Ascending aorta (tissue), 2 donors: ENCODE measurements at places on chromosomes 1 and 21. TPM values are rescaled to one million over a fixed set of nuclear protein-coding genes. Genes with fewer than 3 reads are reported as not detected.

GRCh38 chr1:235122348-235122747 is 6.3 kb downstream of the TOMM20 start:
- H3K4me3 ChIP-seq, result no peak overlapping the region
- no peak for DNase-seq
- H3K4me1 ChIP-seq, result no peaks in the 10 kb centered on the region
- H3K27ac ChIP-seq, result no peak overlapping the region

GRCh38 chr21:41927727-41928409 is 25.9 kb downstream of the C2CD2 start:
- H3K4me1 ChIP-seq, result peaks cover 12% of the 10 kb centered on the region
- no peak for DNase-seq
- H3K27me3 ChIP-seq, result no peaks in the 10 kb centered on the region
- peak overlapping the region; percentile 97 for H3K27ac ChIP-seq
- no peaks in the 10 kb centered on the region for H3K36me3 ChIP-seq
- no peak overlapping the region for H3K4me3 ChIP-seq

GRCh38 chr1:46303872-46304326 is 401 bp downstream of the UQCRH start:
- peak overlapping the region; percentile 99 for H3K27ac ChIP-seq
- peaks cover 15% of the 10 kb centered on the region for H3K4me1 ChIP-seq
- no peaks in the 10 kb centered on the region for H3K36me3 ChIP-seq
- no peak for DNase-seq

GRCh38 chr1:49104575-49104974 is 327.9 kb upstream of the BEND5 start:
- H3K36me3 ChIP-seq, result no peaks in the 10 kb centered on the region
- no peak overlapping the region for H3K27ac ChIP-seq
- no peak overlapping the region for H3K4me3 ChIP-seq
- no peak for DNase-seq
- no peaks in the 10 kb centered on the region for H3K27me3 ChIP-seq

Gene SLC44A5
- total RNA-seq, result not detected

DNA sequence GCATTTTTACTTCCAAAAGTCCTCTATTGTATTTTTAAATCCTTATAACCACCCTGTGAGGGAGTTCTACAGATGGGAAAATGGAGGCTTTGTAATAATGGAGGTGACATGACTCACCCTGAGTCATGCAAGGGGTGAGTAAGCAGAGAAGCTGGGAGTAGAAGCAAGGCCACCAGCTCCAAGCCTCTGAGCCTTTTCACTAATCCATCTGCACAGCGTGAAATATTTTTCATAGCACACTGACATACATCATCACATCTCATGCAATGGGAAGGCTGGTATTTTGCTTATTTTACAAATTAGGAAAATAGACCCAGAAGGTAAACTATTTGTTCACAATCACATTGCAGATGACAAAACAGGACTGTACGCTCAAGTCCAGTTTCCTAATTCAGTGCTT is 96.9 kb downstream of the KCNH1 start:
- H3K27ac ChIP-seq, result no peak overlapping the region
- H3K4me3 ChIP-seq, result no peak overlapping the region

- DNase-seq, result no peak
- H3K27me3 ChIP-seq, result no peaks in the 10 kb centered on the region
- no peak overlapping the region for H3K27ac ChIP-seq
- no peaks in the 10 kb centered on the region for H3K36me3 ChIP-seq
These were observed 34.0 kb upstream of the SSX2IP start for GRCh38 chr1:84724128-84724860.

- H3K4me1 ChIP-seq, result no peaks in the 10 kb centered on the region
- H3K4me3 ChIP-seq, result no peak overlapping the region
- DNase-seq, result no peak
- no peak overlapping the region for H3K27ac ChIP-seq
- no peaks in the 10 kb centered on the region for H3K27me3 ChIP-seq
These were observed 47.9 kb downstream of the PHACTR4 start for GRCh38 chr1:28417441-28417922.

GRCh38 chr1:187070076-187070475 is 241.3 kb downstream of the PLA2G4A start:
- DNase-seq, result no peak
- H3K27me3 ChIP-seq, result no peaks in the 10 kb centered on the region
- no peak overlapping the region for H3K4me3 ChIP-seq
- no peaks in the 10 kb centered on the region for H3K4me1 ChIP-seq
- H3K36me3 ChIP-seq, result no peaks in the 10 kb centered on the region

Gene LCE2A
- not detected for total RNA-seq

DNA sequence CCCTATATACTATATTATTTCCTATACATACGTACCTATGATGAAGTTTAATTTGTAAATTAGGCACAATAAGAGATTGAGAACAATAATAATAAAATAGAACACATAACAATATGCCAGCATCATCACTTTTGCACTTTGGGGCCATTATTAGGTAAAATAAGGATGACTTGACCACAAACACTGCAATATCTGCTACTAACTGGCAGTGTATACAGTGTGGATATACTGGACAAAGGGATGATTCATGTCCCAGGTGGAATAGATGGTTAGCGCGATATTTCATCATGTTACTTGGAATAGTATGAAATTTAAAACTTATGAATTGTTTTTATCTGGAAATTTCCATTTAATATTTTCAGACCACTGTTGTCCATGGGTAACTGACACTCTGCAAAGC is 35.4 kb upstream of the TXLNA start:
- H3K27me3 ChIP-seq, result no peaks in the 10 kb centered on the region
- H3K4me1 ChIP-seq, result peaks cover 3% of the 10 kb centered on the region
- DNase-seq, result no peak

Gene CD53
- total RNA-seq, result 18.7 TPM

Gene PROK1
- not detected for total RNA-seq

DNA sequence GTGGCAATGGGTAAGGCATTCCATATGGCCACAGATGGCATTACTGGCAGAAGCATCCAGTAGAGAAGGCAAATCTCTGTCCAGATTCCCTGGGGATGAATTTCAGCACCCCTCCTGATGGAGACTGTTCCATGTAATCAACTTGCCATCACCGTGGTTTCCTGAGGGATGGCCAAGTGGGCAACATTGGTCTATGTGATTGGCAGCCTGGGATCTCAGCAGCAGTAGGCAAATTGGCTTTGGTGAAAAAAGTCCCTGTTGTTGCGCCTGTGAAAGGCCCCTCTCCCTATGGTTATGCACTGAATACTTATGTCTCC is 19.3 kb downstream of the DMRTB1 start:
- no peaks in the 10 kb centered on the region for H3K4me1 ChIP-seq
- no peaks in the 10 kb centered on the region for H3K36me3 ChIP-seq
- no peaks in the 10 kb centered on the region for H3K27me3 ChIP-seq
- H3K4me3 ChIP-seq, result no peak overlapping the region
- no peak for DNase-seq
- H3K27ac ChIP-seq, result no peak overlapping the region
